ENCODE measurements at places on chromosomes 2 and 18. TPM values are rescaled to one million over a fixed set of nuclear protein-coding genes. Genes with fewer than 3 reads are reported as not detected.

- DNase-seq: no peak
Measured at GRCh38 chr18:49650426-49650891, 88.6 kb downstream of the LIPG start.

DNA sequence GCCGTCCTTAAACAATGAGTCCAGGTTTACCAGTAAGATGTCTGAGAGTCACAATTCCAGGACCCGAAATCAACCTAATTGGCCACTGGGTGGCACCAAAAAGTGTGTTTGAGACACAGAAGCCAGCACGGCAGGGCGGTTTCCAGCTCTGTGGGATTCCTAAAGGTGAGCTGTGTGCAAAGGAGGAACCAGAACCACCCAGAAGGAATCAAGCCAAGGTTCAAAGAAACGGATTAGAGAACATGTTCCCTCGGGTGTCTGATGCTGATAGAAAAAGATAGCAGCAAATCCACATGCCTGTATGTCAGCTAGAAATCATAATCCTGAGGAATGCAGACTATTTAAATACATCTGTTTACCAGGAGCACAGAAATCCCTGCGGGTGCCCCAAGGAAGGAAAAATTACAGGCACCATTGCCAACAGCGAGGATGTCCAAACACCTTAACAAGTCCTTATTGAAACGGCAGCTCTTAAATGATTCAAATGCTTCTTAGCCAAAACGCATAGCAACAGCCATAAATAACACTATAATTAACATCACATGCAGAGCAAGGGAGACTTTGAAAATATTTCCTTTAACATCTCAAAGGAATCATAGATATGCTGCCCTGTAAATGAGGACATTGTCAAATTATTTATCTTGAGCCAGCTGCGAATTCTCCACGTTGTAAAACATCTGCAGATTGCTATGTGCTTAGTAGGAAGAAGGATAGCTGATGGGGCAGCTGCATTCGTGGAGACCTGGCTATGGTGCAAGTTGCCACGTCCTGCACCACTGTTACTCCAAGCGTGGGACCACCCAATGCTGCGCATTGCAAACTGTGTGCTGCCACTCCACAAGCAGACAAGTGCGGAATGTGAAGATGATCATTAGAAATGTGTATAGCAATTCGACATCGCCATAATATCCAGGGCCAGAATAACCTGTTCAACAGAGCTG, 318.7 kb upstream of the NCKAP5 start:
- DNase-seq: peak; percentile 83

GRCh38 chr2:100786297-100786658, 33.7 kb upstream of the NPAS2 start:
- DNase-seq: no peak

- peak; percentile 56 for DNase-seq
Measured at GRCh38 chr2:109448946-109449788, 164.6 kb downstream of the SEPTIN10 start.

- no peak for DNase-seq
Measured at GRCh38 chr2:217650229-217650628, 352.6 kb downstream of the TNS1 start.

DNA sequence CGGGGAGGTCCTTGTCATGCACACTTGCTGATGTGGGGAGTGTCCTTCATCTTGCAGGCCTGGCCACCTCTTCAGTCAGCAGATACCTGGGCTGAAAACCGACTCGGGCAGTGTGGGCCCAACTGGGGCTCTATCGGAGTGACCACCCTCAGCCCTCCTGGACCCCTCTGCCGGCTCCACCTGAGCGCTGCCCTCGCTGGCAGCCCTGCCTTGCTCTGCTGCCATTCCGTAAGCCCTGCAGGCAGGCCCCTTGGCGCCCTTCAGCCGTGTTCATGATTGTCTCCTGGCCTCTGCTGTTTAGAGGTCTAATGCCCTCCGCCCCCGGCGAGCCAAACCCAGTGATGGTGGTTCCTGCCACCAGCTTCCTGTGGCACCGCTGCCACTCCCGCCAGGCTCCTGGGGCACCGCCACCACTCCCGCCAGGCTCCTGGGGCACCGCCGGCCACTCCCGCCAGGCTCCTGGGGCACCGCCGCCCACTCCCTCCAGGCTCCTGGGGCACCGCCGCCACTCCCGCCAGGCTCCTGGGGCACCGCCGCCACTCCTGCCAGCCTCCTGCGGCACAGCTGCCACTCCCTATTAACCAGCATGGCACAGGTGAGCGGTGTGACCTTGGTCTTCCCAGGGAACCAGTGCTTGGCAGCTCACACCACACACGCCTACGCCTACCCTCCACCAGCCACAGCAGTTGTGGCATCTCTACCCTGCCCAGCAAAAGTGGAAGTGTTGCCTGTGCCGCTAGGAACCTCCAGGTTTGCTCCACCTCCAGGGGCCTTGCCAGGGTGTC, 15.9 kb downstream of the CAPN10 start:
- DNase-seq: peak; percentile 53

GRCh38 chr2:164032995-164033394, 297.2 kb upstream of the FIGN start:
- DNase-seq: no peak

Gene RMDN2
- total RNA-seq: 24.0 TPM

- no peak for DNase-seq
Measured at GRCh38 chr2:106161938-106162820, 31.9 kb downstream of the UXS1 start.

DNA sequence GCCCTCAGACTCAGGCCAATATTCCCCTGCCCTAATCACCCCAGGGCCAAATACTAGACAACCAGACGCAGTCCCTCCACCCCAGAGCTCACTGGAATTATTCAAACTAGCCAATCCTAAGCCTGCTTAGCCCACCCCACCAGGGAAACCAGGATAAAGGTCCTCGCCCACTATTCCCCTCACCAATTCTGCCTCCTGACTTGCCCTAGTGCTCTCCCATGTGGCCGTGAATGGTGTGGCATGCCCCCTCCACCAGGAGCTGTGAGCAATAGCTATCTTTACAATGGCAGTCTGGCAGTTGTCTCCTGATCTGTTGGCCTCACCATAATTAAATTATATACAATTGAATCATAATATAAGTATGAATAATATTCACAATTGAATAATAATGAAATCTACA, 42.3 kb downstream of the FAM124B start:
- DNase-seq: no peak

GRCh38 chr2:101267671-101268656, 15.3 kb downstream of the CNOT11 start:
- DNase-seq: no peak

DNA sequence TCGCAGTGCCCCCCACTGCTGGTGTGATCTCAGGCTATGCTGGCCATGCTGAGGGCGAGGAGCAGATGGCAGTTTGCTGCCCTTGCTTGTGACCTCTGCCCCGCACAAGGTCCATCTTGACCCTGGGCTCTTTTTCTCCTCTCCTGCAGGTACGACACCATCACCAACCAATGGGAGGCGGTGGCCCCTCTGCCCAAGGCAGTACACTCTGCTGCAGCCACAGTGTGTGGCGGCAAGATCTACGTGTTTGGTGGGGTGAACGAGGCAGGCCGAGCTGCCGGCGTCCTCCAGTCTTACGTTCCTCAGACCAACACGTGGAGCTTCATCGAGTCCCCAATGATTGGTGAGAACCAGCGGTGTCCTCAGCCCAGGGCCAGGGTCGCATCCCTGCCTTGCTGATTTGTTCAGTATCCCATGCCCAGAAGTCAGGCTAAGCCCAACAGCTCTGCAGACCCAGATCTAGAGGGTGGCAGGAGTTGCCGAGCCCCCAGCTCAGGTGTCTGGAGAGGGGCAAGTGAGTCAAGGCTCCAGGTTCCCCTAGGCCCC, 223.8 kb downstream of the ATAD2B start:
- no peak for DNase-seq

Gene POTEE
- total RNA-seq: 0.45 TPM

GRCh38 chr2:28750316-28751251, 1.0 kb upstream of the PPP1CB start:
- DNase-seq: no peak

DNA sequence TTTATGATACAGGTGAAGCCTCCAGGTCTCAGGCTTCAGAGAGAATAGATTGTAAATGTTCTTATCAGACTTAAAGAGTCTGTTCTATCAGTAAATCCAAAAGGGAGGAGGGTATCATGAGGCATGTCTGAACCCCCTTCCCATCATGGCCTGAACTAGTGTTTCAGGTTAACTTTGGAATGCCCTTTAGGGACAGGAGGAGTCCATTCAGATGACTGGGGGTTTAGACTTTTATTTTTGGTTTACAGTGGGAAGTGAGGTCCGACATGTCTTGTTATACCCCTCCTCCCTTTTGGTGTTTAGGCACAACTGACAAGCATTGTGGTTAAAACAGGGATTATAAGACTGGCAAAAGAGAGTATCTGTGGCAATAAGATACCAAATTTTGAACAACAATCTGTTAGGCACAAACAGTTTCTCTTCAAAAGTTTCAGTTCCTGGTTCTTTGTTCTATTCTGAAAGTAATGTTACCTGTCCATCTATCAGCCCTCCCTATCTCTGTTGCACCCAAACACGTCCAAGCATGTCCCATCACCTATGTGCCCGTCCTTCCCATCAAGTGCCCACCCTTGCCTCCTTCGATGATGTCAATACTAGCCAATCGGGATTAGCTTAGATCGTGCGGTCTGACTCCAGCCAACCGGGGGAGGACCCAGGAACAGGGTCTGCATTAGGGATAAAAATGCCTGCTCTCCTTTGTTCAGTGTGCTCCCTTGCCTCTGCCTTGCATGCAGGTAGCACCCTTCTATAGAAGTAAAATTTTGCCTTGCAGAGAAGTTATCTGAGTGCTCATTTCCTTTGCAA, 16.4 kb downstream of the TCF23 start:
- no peak for DNase-seq

All from sciatic nerve (tissue), 2 donors.